Esophagus squamous epithelium (tissue), 5 donors: ENCODE measurements at places on chromosomes 4 and X.

DNA sequence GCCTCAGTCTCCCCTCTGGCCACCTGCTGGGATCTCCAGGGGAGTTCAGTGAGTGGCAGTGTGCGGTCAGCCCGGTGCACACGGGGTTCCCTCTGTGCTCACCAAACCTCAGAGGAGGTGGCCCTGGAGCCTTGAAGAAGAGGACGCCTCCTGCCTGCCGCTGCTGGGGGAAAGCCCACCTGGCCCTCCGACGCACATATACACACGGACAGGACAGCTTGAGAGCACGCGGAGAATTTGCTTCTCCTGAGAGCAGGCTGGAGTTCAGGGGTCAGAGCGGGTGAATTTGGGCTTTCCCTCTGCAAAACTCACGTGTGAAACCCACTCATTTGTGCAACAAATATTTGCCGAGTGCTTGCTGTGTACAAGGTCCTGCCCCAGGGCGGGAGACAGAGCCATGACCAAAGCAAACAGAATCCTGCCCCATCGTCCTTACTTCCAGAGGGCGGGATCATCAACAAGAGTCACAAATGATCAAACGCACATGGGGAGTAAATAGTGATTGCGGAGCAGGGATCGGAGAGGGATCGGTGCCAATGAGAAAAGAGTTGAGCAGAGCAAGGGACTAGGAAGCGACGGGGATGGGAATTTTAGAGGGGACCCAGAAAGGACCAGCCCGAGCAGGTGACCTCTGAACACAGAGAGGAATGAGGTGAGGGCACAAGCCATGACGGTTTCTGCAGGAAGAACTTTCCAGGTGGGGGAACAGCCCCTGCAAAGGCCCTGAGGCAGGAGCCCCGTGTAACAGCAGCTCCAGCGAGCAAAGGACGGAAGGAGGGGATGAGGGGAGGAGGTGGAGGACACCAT lies 17.6 kb downstream of the BLOC1S4 start:
- DNase-seq, result no peak

GRCh38 chrX:140589657-140590056 lies 84.8 kb upstream of the SOX3 start:
- no peak for DNase-seq

DNA sequence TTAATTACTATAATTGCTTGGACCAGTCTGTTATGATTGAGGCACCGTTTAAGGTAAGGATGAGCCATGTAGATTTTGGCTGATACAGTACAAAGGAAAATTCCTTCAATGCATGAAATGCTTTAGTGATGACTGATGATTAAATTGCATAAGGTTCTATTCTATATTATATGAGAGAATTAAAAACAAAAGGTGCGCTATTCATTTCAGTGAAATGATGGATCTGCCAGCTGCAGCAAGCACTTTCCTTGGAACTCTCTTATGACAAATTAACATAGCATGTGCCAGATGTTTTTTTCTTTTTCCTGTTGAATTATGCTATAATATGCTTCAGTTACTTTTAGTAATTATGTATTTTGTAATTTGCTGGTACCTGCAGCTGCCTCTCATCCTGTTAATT lies 98.5 kb downstream of the JADE1 start:
- DNase-seq, result no peak

DNA sequence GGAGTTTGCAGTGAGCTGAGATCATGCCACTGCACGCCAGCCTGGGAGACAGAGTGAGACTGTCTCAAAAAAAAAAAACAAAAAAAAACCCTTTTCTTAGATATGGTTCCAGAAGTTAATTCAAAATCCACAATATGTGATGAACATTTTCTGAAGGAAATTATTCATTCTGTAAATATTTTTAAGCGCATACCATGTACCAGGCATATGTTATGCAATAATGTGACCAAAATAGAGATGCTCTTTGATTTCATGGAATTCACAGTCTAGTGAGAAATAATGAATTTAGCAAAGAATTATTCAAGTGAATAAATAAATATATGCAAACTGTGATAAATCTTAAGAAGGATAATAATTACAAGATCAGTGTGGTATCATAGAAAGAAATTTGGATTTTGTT lies 174.7 kb downstream of the GC start:
- DNase-seq, result no peak

DNA sequence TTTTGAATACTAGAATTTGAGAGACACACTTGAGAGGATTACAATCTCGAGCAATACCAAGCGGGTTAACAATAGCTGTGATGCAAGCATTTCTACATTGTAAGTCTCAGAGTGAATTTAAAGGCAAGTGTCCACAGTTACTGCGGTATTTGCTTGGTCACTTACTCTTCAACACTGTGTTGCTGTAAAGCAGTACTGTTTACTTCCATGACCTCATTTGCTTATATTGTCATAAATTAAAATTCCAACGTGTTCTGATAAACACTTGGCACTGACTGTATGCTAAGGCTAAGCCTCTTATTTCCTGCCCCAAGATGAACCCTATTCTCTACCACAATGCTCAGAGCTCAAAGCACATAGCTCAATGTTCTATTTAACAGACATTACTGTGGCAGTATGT lies 11.1 kb downstream of the EXOC1L start:
- DNase-seq, result no peak

- DNase-seq, result no peak
Measured at GRCh38 chrX:112235547-112235946, 153.0 kb upstream of the TRPC5 start.

DNA sequence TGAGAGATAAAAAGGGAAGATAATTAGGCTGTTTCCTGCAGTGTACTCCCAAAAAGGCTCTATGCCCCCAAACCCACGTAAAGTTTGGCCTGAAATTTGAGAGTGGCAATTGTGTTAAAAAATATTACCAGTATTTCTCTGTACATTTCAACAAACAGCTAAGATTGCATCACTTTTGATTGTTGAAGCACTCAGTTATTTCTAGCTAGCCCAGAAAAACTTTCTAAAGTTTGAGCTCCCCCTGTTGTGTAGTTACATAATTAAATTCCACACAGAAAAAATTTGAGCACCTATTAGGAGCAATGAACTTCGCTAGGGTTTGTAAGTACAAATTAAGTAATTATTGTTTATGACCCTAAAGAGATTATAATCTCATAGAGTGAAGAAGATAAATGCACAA lies 109.4 kb downstream of the DLG3 start:
- no peak for DNase-seq

GRCh38 chrX:95949588-95949987 lies 735.1 kb upstream of the DIAPH2 start:
- no peak for DNase-seq

GRCh38 chrX:111052478-111052877 lies 43.5 kb upstream of the PAK3 start:
- no peak for DNase-seq

DNA sequence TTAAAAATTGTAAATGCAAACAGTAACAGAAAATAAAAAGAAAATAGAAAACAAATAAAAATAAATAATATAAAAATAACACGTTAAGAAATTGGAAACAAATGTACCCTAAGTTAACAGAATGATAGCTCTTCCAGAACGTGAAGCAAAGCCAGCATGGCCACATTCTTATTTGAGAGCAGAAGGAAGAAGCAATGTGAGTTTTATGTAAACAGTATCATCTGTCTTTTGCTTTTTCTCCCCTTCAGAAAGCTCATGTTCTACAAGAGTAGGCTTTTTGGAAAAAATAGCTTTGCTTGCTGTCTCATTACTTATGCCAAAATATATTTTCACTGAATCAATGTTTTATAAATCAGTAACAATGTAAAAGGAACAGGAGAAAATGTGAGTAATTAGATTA lies 18.7 kb downstream of the NPY2R start:
- no peak for DNase-seq

- DNase-seq, result no peak
Measured at GRCh38 chr4:113106108-113106507, 56.7 kb downstream of the ANK2 start.

DNA sequence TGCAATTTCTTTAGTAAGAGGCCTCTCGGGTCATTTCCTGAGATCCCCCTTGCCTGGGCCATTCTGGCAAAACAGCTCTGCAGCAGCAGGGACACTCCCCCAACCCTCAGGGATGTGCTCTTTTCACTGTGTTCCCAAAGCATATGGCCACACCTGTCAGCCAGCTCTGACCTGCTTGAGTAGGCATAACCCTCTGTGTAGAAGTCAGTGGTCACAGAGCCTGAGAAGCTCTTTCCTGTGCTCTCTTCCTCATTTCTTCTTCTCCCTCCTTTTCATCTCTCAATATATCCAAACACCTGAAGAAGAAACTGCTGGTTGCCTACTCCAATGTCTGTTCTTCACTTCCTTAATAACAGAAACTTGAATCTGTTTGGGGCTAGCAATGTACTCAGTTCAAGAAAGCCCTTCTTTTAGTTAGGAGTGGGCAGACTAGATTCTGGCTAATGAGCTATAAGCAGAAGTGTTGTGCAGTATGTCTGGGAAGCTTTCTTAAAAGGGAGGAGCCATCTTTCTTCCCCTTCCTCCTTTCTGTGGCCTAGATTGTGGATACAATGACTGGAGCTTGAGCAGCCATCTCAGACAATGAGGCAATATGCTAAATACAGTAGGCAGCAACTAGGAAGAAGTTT lies 73.3 kb downstream of the PRPS1 start:
- no peak for DNase-seq

- no peak for DNase-seq
Measured at GRCh38 chr4:171639540-171639939, 173.7 kb upstream of the GALNTL6 start.

DNA sequence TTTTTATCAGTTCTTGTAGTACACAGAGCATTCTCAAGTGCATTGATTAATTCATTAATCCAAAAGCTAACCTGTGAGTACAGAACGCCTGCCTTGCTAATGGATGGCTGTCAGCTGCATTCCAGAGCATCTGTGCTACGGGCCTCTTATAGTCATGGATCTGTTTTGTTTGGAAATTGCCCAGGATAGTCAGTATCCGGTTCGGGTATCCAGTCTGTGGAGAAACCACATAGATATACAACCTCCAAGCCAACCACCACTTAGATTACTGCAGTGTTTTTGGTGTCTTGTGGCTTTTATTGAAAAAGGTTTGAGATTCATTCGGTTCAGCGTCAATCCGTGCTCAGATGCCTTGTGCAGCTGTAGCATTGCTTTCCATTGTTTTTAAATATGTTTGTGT lies 4.0 kb downstream of the LAP3 start:
- DNase-seq, result no peak

GRCh38 chr4:17313194-17313593 lies 198.7 kb downstream of the QDPR start:
- no peak for DNase-seq
